ENCODE measurements at places on chromosomes 16 and 17. TPM values are rescaled to one million over a fixed set of nuclear protein-coding genes. Genes with fewer than 3 reads are reported as not detected.

- DNase-seq, result no peak
These were observed 340 bp downstream of the SPEM2 start for GRCh38 chr17:7425756-7426155.

The SLC22A31 gene
- polyA plus RNA-seq, result 0.16 TPM

The RAB40B gene
- 13.4 TPM for polyA plus RNA-seq

The KRT38 gene
- polyA plus RNA-seq, result not detected

DNA sequence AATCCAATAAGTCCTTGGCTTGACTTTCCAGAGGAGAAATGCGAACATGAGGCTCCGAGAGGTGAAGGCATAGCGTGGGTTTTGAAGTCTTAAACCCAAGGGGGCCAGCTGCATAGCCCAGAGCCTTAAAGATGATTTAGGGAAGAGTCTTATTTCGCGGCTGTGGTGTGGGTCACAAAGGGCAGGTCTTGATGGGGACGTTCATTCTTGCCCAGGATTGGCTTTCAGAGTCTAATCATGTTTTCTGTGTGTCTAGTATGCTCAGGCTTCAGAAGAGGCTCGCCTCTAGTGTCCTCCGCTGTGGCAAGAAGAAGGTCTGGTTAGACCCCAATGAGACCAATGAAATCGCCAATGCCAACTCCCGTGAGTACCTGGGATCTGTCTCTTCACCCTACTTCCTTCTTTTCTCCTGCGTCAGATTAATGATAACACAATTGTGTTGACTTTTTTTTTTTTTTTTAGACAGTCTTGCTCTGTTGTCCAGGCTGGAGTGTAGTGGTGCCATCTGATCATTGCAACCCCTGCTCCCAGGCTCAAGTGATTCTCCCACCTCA lies 951 bp downstream of the RPL19 start:
- DNase-seq, result no peak

- DNase-seq, result no peak
These were observed 38.9 kb downstream of the USP31 start for GRCh38 chr16:23110257-23110899.

- no peak for DNase-seq
These were observed 48.9 kb downstream of the SLFN5 start for GRCh38 chr17:35291802-35292201.

- DNase-seq, result no peak
These were observed 184.7 kb downstream of the COPRS start for GRCh38 chr17:31674305-31674704.

DNA sequence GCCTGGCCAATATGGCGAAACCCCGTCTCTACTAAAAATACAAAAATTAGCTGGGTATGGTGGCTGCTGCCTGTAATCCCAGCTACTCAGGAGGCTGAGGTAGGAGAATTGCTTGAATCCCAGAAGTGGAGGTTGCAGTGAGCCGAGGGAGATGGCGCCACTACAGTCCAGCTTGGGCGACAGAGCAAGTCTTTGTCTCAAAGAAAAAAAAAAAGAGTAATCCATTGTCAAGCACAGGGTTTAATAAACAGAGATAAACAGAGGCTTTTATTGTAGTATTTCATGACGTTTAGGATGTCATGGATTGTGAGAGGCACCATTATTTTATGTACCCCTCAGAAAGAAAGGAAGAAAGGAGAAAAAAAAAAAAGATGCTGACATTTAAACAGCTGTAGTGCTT lies 75.2 kb upstream of the RNU2-1 start:
- no peak for DNase-seq

The TAC4 gene
- not detected for polyA plus RNA-seq

DNA sequence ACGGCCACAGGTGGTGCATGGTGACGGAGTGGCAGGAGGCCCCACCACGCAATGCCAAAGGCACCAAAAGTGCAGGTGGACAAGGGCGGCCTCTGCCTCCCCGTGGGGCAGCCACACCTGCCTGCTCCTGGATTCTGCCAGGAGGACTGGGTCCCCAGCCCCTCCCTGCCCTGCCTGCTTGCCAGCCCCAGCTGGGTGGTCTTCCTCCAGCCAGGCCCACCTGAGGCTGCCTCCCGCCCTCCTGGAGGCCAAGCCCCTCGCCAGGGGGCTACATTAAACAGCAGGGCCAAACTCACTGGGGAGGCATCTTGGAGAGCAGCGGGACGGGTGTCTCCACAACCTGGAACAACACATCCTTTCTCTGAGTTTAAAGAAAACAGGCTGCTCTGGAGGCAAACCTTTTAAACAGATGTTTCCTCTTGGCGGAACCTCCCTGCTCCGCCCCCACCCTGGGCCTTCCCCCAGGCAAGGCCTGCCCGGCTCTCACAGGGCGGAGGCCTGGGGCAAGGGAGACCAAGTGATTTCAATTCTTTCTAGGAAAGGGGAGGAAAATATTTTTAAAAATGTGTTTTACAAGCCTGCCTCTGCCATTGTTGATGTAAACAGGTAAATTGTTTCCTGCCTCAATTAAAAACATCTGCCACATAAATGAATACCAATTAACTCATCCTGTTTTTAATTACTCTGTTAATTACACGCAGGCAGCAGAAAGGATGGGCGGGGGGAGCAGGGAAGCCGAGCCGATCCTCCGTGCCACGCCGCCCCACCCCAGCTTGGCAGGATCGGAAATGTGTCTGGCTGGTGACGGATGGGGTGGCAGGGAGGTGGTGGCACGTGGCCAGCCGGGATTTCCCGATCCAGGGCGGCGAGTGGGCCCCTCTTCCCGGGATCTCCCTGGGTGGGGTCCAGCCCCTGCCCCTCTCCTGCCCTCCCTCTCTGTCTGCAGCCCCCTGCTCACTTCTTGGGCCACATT lies 54.4 kb upstream of the PABPN1L start:
- DNase-seq, result peak; percentile 88

DNA sequence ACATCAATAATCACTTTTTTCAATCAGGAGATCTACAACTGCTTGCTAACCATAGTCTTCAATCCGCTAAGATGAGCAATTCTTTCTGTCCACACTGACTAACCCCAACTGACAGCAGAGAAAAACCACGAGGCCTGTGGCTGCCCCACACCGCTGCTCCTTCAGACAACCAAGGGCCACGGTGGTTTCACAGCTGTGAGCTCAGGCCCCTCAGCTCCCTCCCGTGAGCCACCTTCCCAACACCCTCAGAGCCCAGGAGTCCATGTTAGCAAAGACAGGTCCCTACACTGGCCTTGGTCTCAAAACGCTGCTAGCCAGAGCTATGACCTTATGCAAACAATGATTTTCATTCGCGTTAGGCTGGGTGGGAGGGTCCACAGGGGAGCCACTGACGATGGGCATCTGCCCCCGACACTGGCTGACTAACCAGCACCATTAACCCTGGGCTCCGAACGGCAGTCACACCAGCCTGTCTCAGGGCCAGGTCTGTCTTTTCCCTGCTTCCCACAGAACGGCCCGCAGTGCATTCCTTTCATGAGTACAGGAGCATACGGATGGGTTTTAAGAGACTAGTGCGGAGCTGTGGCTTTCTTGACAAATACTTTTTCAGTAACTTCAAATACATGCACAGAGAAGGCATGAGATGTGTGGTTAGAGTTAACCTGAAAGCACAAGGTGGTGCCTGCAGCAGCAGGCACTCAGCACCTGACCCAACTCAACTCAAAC lies 67.3 kb downstream of the ANKRD11 start:
- no peak for DNase-seq

DNA sequence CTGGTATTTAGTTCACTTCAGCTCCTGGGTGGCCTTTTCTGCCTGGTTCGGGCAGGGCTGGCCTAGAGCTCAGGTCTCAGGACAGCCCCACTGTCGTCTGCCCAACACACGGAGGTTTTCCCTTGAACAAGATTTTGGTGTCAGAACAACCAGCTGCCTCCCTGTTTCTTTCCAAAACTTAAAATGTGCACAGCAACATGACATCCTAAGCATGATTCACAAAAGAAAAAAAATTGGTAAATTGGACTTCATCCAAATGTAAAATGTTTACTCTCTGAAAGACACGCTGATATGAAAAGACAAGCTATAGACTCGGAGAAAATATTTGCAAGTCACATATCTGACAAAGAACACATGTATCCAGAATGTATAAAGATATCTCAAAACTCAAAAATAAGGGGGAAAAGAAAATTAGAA lies 197.8 kb upstream of the CHMP6 start:
- no peak for DNase-seq

The CLEC10A gene
- not detected for polyA plus RNA-seq

The HSBP1 gene
- polyA plus RNA-seq, result 99.8 TPM

The DPEP2 gene
- polyA plus RNA-seq, result not detected

GRCh38 chr17:67217446-67217845 lies 27.6 kb downstream of the HELZ start:
- DNase-seq, result no peak

DNA sequence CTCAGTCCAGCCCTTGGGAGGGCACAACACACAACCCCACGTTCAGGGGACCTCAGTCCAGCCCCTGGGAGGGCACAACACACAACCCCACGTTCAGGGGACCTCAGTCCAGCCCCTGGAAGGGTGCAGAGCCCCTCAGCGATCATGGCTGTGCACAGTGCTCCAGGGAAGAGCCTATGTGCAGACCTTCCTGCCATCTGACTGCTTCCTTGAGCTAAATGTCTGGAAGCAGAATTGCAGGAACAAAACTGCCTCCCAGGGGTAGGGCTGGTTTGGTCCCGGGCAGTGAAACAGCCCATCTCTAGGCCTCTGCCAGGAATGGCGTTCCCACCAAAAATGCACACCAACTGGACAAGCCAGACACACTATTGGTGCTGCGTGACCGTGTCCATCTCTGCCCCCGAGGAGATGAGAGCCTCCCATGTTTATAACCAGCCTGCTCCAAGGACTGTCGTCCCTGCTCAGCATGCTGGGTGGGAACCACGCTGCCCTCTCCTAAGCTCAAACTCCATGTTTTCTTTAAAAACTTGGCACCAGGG lies 44.0 kb downstream of the ZNF276 start:
- no peak for DNase-seq

The SLC52A1 gene
- polyA plus RNA-seq, result 0.55 TPM

DNA sequence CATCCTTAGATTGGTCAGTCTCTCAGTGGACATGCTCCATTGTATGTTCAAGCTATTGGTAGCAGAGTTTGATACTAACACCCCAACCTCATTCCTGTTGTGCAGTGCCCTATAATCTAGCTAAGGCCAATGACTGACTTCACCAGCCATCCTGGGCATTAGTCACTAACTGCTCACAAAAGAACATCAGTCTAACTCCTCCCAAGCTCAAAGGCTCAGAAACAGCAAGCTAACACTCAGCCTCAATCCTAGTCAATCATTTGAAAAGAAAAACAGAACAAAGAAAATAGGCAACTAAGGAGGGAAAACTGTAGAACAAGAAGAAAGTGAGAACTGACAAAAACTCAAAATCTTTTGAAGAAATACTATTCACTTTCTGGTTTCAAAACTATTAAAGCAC lies 199.1 kb upstream of the C17orf78 start:
- no peak for DNase-seq

DNA sequence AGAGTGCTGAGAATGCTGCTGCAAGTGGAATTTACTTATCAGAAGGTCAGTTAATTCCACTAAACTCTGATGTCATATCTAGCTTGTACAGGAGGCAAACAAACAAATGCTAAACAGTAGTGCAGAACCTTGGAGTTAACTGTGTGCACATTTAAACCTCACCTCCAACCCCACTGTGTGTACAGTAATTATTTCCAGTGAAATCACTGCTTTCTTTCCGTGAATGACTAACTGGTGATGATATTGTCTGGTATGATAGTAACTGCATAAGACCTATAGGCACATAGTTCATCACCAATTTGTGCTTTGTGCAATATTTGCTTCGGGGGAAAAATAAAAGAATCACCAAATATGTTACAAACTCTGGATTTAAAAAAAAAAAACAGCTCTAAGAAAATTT lies 492.5 kb upstream of the HSBP1 start:
- DNase-seq, result no peak

- no peak for DNase-seq
These were observed 26.5 kb upstream of the ARL6IP1 start for GRCh38 chr16:18827890-18828289.

GRCh38 chr17:76496464-76496863 lies 4.8 kb downstream of the RHBDF2 start:
- DNase-seq, result no peak

DNA sequence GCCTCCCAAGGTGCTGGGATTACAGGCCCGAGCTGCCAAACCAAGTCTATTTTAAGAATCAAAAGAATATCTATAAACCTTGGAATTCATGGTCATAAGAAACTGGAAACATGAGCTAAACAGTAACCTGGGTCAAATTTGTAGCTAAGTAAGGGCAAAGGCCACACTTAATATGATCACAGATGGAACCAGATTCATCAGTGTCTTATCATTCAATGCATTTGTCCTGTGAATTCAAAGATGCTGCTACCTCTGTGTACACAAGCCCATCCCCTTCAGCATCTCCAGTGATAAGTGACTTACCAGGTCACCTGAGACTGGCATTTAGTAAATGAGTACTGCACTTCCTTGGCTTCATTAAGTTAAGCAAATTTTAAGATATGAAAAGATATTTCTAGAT lies 108.1 kb downstream of the SSH2 start:
- no peak for DNase-seq

GRCh38 chr17:40180694-40181093 lies 3.4 kb downstream of the RAPGEFL1 start:
- DNase-seq, result no peak

Data from SK-N-SH (cell line).